Fibroblast of pulmonary artery (primary cell): ENCODE measurements at places on chromosomes 2 and 18.

- DNase-seq: peak; percentile 41
Observed at GRCh38 chr2:108215794-108216211, 24.0 kb upstream of the SULT1C3 start.

DNA sequence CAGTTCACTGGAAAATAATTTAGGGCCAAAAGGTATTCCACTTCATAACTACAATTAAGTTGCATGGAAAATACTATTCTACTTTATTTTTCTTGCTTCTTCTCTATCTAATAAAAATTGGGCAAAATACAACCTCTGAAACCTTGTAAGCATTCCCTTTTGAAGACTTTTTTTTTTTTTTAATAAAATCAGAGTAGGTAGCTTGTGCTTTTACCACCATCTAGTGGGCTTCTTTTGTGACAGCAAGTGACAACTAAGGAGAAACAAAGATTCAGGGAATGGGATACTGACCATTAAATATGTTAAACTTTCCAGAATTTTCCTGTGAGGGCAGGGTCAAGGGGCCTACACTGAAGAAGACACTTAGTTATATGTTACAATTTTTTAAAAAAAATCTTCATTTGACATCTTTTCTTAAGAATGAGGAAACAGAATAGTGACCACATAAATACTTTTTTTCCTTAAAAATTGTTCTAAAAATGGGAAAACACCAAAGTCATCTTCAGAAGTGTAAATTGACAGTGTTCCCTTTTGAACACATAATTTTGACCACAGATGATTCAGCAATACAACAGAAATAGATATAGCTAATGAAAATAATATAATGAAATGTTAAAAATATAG, 1183.2 kb upstream of the ACVR2A start:
- DNase-seq: peak; percentile 71

GRCh38 chr2:6215053-6215452, 522.9 kb downstream of the SOX11 start:
- no peak for DNase-seq

- no peak for DNase-seq
Observed at GRCh38 chr18:9746958-9747357, 38.9 kb downstream of the RAB31 start.
